NCI-H1092 (cell line): ENCODE measurements at places on chromosomes 16 and 17.

DNA sequence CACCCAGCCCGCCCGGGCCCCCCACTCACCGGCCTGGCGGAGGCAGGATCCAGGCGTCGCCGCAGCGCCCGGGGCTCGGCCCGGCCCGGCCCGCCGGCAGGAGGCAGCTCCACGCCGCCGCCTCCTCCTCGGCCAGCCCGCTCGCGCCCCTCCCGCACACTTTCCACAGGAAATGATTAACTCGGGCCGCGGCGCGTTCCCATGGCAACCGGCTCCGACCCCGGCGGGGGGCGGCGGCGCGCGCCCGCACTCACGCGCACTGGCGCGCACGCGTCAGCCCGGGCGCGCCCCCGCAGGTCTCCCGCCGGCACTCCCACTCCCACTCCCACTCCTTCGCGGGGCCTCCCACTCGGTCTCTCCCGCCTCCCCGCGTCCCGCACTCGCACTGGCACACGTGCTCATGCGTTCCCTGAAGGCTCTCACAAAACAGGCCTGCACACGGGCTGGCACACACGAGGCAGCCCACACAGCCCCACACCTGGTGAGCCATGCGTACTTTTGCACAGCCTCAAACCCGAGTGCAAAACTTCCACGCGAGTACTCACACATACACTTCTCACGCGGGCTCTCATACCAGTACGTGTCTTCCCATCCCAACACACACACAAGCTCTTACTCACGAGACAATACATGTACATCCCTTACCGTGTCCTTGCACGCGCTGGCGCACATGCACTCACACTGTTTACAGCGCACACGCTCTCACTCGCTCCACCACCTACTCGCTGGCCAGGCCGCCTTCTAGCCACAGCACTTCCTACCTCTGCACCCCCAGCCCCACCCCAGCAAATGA lies at the start of gene KIFC3:
KIFC3 (minus strand) TSS at position 151 of the 793 bp plus-strand sequence. CDS start 4,248 bp downstream, outside the sequence.
- peak; percentile 69 for DNase-seq

DNA sequence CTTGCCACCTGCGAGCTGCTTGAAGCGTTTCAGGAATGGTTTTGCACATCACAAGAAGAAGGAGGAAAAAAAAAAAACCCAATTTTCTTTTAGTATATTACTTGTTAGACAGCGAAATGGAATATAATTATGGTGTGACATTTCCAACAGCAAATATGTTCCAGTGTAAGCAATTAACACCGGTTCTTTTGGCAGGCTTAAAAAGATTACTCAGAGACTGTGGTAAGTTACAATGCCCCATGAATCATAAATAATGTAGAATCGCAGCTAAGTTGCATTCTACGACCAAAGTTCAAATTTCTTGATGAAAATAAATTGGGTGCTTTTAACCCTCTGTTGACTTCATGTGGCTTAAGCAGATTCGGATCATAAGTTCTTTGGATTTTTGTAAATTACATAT lies 245.2 kb downstream of the XYLT1 start:
- no peak for DNase-seq

GRCh38 chr17:64992325-64992802 lies 64.2 kb downstream of the GNA13 start:
- DNase-seq = no peak

- no peak for DNase-seq
These were observed 22.8 kb downstream of the PGS1 start for GRCh38 chr17:78401246-78401645.

DNA sequence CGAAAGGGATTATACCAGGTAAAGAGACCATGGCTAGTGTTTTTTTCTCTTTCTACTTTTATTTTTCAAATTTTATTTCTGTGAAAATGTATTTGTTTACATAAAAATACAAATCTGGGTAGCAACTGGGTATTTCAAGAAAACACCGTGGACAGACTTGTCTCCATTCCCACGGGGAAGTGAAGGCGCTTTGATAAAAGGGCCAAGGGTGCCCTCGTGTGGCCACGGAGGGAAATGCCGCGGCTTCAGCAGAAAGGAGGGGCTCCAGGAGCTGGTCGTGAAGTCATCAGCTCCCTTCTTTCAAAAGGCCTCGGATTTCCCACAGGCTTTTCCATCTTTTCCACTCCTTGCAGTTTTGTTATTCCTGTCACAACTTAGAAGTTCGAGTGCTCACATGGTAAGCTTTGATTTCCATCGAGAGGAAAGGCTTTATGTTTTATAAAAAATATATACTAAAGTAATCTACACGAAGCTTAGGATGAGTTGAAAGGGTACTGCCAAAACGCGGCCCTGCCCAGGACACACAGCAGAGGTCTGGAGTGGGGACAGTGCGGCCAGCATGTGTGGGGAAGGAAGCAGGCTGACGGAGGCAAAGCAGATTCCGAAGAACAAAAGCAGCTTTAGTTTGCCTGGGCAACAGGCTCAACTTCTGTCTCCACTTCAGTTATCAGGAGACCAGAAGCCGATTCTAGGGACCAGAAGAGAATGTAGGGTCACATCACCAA lies 15.3 kb upstream of the MNT start:
- DNase-seq = peak; percentile 49

DNA sequence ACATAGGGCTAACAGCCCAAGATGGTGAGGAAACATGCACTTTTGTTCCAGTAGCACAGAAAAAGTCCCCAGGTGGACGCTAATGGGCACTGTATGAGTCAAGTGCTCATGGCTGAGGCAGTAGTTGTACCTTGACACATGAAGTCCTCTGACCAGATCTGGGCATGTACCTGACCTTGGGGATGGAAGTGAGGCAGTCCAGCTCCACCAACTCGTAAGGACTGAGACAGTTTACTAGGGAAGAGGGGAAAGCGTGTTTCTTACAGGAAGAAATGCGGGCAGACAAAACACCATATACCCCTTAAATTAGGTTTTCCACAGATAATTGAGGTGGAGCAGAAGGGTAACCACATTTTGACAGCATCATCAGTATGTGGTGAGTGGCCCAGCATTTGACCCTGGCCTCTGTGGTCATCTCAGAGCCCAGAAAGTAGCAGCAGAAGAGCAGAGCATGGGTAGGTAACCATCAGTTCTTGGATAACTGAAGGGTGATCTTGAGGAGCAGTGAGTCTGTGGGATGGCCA lies 32.4 kb upstream of the METTL9 start:
- DNase-seq = no peak

DNA sequence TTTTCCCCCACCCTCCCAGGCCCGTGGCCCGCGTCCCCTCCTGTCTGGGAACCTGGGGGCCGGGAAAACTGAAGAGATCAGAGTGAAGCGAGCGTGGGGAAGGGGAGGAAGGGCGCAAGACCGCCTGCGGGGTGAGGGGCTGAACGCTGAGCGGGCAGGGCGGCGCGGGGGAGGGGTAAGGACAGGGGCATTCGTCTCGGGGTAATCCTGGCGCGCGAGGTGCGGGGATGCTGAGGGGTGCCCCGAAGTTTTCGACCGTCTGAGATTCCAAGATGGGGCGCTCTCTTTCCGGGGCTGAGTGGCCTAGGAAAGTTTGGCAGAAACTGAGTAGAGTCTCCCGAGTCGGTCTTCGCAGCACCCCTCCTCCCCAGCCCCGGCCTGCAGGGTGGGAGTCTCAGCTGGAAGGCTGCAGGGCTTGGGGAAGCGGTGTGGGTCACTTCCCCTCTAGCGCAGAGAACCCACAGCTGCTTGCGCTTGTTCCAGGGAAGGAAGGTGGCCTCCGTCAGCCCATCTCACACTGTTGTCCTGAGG lies 555 bp downstream of the TTYH2 start:
- DNase-seq = no peak
